ENCODE measurements at places on chromosomes 2 and 18. TPM values are rescaled to one million over a fixed set of nuclear protein-coding genes. Genes with fewer than 3 reads are reported as not detected.

EHD3 gene
- polyA plus RNA-seq: 29.1 TPM

KCNIP3 gene
- 1.4 TPM for polyA plus RNA-seq

TTC31 gene
- 20.5 TPM for polyA plus RNA-seq

NUP35 gene
- 10.9 TPM for polyA plus RNA-seq

CUL3 gene
- 33.7 TPM for polyA plus RNA-seq

RTP5 gene
- not detected for polyA plus RNA-seq

Measured in IMR-90 (cell line).